Effector memory CD8-positive, alpha-beta T cell (primary cell): ENCODE measurements at places on chromosomes 2 and 18.

- peak; percentile 20 for DNase-seq
Observed at GRCh38 chr2:53786352-53786704, 425 bp downstream of the ASB3 start.

DNA sequence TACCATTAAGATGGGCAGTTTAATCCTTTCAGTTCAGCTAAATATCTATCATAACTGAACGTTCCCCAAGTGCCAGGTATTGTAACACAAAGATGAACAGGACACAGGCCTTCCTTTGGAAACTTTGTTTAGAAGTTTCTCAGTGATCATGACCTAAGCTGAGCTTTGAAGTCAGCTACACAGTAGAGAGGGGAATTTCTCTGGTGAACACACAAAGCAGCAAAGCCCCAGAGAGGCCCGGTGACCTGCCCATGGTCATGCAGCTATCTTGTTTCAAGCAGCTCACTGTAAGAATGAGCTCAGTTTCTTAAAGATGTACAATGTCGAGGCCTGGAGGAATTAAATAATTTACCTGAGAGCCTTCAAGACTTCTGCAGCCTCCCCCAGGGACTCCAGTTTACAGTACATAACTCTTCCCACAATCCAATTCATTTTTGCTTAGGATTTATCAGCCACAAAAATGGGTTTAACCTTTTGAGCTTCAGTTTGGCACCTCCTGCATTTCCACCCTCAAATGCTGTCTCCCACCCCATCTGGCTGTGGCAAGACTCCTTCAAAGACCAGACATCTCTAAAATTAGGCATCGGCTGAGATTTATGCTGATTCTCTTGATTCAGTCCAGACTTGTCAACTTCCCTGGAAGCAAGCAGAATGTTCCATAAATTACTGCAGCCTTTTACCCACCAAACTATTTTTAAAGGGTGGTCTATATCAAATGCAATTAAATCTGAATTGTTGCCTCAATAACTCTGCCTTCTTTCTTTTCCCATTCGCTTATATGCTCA, 325.6 kb downstream of the TXNL1 start:
- no peak for DNase-seq

DNA sequence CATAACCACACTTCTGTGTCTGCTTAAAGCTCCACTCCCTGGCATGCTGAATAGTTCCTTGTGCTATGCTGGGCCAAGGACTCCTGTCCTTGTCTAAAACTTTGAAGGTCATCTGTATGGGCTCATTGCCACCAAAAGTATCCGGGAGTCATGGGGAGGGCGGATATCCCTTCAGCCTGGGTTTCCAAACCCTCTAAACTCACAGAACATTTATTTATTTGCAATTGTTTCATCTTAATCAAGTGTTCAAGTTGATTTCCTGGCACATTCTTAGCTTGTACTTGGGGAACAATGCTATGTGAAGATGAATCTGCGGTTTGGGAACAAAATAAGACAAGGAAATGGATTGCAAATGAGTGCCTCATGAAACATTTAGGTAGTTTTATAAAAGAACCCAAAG, 1.8 kb downstream of the NOSTRIN start:
- no peak for DNase-seq

- no peak for DNase-seq
Observed at GRCh38 chr2:197037863-197038398, 111.4 kb upstream of the PGAP1 start.

- peak; percentile 65 for DNase-seq
Observed at GRCh38 chr2:169141713-169142352, 72.5 kb downstream of the DHRS9 start.

DNA sequence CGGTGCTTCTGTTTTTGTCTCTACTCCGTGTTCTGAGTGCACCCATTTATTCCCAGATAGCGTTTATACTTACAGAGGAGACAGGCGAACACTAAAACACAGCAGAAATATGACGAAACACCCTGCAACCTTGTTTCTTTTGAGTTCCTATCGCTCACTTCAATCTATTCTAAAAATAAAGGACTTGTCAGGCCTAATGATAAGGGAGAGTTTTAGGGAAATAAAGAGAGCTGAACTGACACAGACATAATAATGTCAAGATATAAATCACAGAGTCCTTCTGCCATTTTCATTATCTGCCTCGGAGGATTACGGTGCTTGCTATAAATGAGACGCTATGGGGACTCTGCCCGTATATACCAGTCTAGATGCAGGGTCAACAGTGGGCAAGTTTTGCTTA, 659.7 kb upstream of the SALL3 start:
- DNase-seq = no peak

DNA sequence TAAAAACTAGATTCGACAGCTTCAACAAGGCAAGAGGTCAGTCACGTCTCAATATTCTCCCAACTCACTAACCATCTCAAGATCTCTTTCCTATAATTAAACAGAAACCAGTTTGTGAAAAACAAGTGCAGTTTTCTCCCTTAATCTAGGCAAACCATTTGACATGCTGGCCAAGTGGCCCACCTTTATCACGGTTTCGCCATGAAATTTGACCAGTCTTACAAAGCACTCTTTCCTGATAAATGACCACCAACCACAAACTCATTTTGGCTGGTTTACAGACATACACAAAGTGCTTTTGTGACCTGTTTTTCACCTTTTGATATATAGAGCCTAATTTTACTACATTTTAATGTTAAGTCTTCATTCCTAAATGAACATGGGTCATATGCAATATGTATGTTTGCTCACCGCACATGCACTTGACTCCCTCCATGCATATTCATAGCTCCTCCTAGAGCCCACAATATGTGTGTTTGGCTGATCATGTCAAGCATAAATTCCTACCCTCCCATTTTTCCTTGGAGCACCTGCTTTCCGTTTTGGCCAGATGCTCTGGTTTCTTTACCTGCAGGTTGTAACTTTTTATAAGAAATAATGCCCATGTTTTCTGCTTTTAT, 385.1 kb downstream of the RAD51AP2 start:
- DNase-seq = no peak

- no peak for DNase-seq
Observed at GRCh38 chr2:201859949-201860348, 53.6 kb downstream of the CDK15 start.

DNA sequence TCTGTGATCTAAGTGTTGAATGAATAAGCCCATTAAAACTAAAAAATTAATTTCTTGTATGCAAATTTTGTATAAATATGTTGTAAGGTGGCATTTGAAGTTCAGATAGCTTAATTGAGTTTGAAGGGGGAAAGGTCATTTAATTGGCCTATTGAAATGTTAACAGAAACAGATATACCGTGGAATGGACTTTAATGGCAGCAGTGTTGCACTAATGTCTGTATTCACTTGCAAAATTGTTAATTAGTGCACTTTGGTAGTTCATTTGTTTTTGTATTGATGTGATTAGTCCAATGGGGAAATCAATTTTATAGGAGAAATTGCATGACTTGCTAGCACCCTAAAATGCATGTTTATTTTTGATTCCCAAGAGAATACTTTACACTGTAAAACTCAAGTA, 41.8 kb upstream of the OTX1 start:
- DNase-seq = no peak

DNA sequence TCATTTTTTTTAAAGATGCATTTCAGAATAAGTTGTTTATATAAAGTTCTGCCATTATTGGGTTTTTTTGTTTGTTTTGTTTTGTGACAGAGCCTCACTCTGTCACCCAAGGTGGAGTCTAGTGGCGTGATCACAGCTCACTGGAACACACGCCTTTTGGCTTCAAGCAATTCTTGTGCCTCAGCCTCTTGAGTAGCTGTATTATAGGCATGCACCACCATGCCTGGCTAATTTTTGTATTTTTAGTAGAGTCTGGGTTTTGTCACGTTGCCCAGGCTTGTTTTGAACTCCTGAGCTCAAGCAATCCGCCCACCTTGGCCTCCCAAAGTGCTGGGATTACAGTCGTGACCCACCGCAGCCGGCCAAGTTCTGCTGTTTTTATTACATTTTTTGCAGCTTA, 72.3 kb downstream of the R3HDM1 start:
- no peak for DNase-seq

- no peak for DNase-seq
Observed at GRCh38 chr2:224764565-224765236, 48.5 kb upstream of the CCDC195 start.

DNA sequence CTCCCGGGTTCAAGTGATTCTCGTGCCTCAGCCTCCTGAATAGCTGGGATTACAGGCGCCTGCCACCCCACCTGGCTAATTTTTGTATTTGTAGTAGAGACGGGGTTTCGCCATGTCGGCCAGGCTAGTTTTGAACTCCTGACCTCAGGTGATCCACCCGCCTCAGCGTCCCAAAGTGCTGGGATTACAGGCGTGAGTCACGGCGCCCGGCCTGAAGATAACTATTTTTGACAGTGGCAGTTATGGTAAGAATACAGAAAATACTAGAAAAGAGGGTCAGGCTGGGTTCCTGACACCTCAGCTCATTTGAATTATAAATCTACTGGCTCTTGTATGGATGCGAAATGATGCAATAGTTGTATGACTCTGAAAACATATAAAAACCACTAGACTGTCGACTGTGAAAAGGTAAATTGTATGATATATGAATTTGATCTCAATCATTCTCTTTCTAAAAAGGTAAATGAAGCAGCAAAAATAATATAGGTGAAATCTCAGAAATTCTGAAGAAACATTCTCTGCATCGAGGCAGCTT, 11.1 kb upstream of the DGKD start:
- no peak for DNase-seq

DNA sequence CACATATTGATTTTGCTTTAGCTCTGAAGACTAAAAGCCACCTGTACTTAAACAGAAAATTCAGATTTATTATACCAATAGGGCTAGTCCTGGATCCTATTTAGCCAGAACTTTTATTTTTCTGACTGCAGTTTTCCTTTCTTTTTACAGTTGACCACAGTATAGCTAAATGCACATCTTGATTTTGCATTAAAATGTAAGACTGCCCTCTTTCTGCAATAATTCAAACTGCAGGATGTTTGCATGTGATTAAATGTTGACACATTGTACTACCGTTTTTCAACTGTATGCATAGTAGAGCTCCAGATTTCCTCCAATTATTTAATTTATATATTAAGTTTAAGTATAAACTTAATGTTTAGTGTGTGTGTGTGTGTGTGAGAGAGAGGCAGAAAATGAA, 1262.9 kb downstream of the SUCLG1 start:
- DNase-seq = no peak

DNA sequence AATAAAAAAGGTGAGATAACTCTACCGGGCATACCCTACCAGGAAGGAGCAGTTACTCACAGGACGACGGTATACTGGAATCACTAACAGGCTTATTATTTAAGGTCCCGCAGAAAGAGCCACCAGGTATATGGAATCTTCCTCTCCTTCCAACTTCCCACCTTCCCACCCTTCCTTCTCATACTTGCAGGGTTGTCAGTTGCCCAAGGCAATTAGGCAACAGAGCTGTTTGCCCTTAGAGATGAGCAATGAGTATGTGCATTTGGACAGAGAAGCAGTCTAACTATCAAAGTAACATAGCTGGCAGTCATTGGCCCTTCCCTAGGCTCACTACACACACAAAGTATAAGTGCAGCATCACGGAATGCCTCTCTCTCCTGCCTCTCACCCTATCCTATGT, 32.1 kb upstream of the EVA1A start:
- DNase-seq = no peak
